ENCODE measurements at places on chromosomes 7 and 10. TPM values are rescaled to one million over a fixed set of nuclear protein-coding genes. Genes with fewer than 3 reads are reported as not detected.

DNA sequence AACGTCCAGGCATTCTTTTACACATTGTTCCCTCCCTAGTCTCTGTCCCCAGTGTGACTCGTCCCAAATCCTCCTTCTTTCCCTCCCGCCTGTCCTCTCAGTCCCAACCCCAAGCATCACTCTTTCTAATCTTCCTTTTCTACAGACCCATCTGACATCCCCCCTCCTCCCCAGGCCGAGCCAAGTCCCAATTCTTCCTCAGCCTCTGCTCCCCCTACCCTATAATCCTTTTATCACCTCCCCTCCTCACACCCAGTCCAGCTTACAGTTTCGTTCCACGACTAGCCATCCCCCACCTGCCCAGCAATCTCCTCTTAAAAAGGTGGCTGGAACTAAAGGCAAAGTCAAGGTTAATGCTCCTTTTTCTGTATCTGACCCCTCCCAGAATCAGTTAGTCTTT, 95.1 kb downstream of the MACC1 start:
- no peak overlapping the region for H3K27ac ChIP-seq
- H3K36me3 ChIP-seq = no peaks in the 10 kb centered on the region
- DNase-seq = no peak
- no peak overlapping the region for H3K4me3 ChIP-seq
- no peaks in the 10 kb centered on the region for H3K27me3 ChIP-seq

Gene GCK
- total RNA-seq = 1.3 TPM

DNA sequence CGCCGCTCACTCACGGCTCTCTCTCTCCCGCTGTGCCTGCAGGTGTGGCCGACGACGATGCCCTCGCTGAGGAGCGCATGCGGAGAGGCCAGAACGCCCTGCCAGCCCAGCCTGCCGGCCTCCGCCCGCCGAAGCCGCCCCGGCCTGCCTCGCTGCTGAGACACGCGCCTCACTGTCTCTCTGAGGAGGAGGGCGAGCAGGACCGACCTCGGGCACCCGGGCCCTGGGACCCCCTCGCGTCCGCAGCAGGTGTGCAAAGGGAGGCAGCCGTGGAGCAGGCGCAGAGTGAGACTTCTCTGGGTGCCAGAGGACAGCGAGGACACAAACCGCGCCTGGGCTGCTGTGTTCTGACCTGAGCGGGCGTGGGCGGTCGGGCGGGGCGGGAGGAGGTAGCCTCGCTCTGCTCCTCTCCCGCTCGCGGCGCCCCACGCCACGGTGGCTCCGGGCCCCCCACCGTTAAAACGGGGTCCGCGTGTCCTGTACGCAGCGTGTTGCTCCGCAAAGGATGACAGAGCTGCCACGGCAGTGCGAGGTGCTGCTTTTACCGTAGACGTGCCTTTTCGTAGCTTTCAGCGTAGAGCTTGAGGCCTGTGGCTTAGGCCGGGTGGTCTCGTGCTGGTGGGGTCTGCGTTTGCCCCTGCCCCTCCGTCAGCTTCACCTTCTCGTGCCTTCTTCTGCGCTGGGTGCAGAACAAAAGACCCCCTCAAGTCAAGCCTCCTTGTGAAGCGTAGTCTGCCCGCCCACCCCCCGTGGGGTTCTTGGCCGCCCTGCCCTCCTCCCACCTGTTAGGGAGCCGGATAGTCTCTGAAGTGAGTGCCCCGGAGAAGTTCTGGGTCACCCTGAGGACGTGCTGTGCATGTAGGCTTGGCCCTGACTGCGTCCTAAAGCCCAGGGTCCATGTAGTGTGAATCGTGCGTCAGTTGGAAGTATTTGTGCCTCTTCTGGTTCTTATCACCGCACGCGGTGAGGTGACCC, 73.2 kb downstream of the DNAJB6 start:
- H3K27me3 ChIP-seq = no peaks in the 10 kb centered on the region
- DNase-seq = no peak
- peaks cover 5% of the 10 kb centered on the region for H3K4me1 ChIP-seq
- no peaks in the 10 kb centered on the region for H3K36me3 ChIP-seq
- H3K4me3 ChIP-seq = no peak overlapping the region

DNA sequence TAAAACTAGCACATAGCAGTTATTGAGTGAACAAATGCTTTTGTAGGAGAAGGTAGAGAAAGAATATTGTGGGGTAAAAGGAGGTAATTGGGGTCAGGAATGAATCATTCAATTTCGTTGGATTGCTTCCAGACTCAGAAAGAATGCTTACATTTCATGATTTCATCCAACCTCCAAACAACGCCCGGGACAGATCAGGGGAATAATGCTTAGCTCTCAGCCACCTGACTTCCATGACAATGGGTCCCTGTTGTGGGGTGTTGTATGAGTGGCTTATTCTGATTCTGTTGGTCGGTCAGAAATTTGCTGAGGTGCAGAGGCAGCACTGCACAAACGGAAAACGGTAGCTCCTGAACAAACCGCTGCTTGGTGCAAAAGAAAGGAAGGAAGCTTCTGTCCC, 24.0 kb upstream of the INPP5F start:
- H3K4me1 ChIP-seq = no peaks in the 10 kb centered on the region
- DNase-seq = no peak
- no peak overlapping the region for H3K27ac ChIP-seq
- H3K36me3 ChIP-seq = no peaks in the 10 kb centered on the region

GRCh38 chr10:128178302-128178958, 52.2 kb upstream of the MKI67 start:
- no peak overlapping the region for H3K27ac ChIP-seq
- H3K4me3 ChIP-seq = no peak overlapping the region
- no peaks in the 10 kb centered on the region for H3K27me3 ChIP-seq
- no peaks in the 10 kb centered on the region for H3K36me3 ChIP-seq
- DNase-seq = no peak

Gene NPC1L1
- 0.28 TPM for total RNA-seq

GRCh38 chr7:105011831-105012502, 2.0 kb upstream of the KMT2E start:
- peak overlapping the region; percentile 67 for H3K4me3 ChIP-seq
- H3K27me3 ChIP-seq = no peaks in the 10 kb centered on the region

DNA sequence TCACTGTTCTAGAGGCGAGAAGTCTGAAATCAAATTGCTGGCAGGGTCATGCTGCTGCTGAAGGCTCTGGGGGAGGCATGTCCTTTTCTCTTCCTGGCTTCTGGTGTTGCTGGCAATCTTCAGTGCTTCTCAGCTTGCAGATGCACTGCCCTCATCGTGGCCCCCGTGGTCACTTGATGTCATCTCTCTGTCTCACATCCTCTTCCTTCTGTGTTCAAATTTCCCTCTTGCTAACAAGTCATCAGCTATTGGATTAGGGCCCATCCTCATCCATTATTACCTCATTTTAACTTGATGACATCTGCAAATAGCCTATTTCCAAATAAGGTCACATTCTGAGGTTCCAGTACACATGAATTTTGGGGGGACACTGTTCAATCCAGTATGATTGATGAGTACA, 36.6 kb upstream of the SRGN start:
- H3K4me3 ChIP-seq = no peak overlapping the region
- no peaks in the 10 kb centered on the region for H3K4me1 ChIP-seq
- H3K27me3 ChIP-seq = no peaks in the 10 kb centered on the region
- H3K36me3 ChIP-seq = no peaks in the 10 kb centered on the region

Gene EBF3
- 0.78 TPM for total RNA-seq

Gene SPDYE2B
- not detected for total RNA-seq

DNA sequence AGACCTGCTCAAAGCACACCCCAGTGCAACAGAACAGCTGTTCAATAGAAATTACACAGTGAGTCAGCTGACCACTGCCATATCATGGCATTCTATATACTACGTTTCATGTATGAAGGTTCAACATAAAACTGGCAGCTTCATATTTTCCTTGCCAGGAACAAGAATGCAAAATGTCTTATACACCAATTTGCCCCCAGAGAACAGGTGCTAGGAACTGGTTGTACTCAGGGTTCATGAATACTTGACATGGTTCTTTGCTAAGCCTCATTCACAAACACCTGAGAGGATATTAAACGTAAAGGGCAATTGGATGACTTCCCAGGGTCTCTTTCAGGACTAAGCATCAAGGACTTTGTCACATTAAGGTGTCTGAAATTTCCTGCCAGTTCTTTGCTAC, 6.9 kb downstream of the MYOF start:
- DNase-seq = no peak
- H3K27ac ChIP-seq = no peak overlapping the region
- H3K27me3 ChIP-seq = no peaks in the 10 kb centered on the region
- H3K36me3 ChIP-seq = no peaks in the 10 kb centered on the region
- peaks cover 1% of the 10 kb centered on the region for H3K4me1 ChIP-seq

GRCh38 chr10:78630944-78631838, 437.6 kb upstream of the ZMIZ1 start:
- H3K4me1 ChIP-seq = no peaks in the 10 kb centered on the region
- H3K27ac ChIP-seq = no peak overlapping the region
- DNase-seq = no peak
- H3K27me3 ChIP-seq = no peaks in the 10 kb centered on the region

DNA sequence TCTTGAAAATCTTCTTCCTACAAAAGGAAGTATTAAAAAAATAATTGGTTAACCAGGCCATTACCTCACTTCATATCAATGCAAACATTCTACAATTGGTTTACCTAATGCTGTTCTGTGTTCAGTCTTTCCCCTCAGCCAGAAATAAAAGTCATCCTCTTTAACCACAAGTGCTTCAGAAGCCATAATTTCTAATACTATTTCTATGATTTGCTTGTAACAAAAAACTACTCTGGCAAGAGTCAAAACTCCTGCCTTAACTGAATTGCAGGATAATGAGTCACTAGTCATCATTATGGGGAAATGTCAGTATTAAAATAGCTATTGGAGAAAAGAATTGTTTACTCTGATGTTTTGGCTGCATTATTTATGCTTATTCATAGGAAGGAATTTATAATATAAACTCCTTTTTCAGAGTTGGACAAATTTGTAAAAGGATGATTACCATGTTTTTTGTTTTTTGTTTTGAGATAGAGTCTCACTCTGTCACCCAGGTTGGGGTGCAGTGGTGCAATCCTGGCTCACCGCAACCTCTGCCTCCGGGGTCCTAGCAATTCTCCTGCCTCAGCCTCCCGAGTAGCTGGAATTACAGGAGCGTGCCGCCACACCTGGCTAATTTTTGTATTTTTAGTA, 55.5 kb upstream of the ODAD2 start:
- H3K4me3 ChIP-seq = no peak overlapping the region
- DNase-seq = no peak
- H3K27ac ChIP-seq = no peak overlapping the region
- H3K4me1 ChIP-seq = no peaks in the 10 kb centered on the region
- no peaks in the 10 kb centered on the region for H3K27me3 ChIP-seq
